WTC11 (cell line): ENCODE measurements at places on chromosomes 16 and 17. TPM values are rescaled to one million over a fixed set of nuclear protein-coding genes. Genes with fewer than 3 reads are reported as not detected.

CDK3 gene
- 9.5 to 11.3 TPM (median 10.2 TPM) in 3 replicates for total RNA-seq

IRF8 gene
- total RNA-seq, result 1.1 to 1.7 TPM (median 1.3 TPM) in 3 replicates

ZG16B gene
- total RNA-seq, result not detected in 3 replicates

CCL4 gene
- 0.37 to 1.2 TPM (median 0.48 TPM) in 3 replicates for total RNA-seq

HSF5 gene
- total RNA-seq, result 0.07 to 0.11 TPM (median 0.09 TPM) in 3 replicates

MAP2K6 gene
- 43.0 to 50.5 TPM (median 49.5 TPM) in 3 replicates for total RNA-seq

ABCA10 gene
- 0.14 TPM in 1 of 3 replicates, not detected in the others for total RNA-seq

KRTAP4-1 gene
- total RNA-seq, result not detected in 3 replicates

MYOCD gene
- 0.78 to 1.2 TPM (median 0.85 TPM) in 3 replicates for total RNA-seq

TNS4 gene
- 0.55 to 0.87 TPM (median 0.80 TPM) in 3 replicates for total RNA-seq

SLC4A1 gene
- 0.05 to 0.14 TPM in 2 of 3 replicates, not detected in the other for total RNA-seq

GP1BA gene
- total RNA-seq, result not detected in 3 replicates

KRT27 gene
- total RNA-seq, result not detected in 3 replicates

ETV4 gene
- 147 to 195 TPM (median 147 TPM) in 3 replicates for total RNA-seq

WNT9B gene
- 0.41 to 0.87 TPM (median 0.44 TPM) in 3 replicates for total RNA-seq

MMP25 gene
- 41.2 to 49.0 TPM (median 43.3 TPM) in 3 replicates for total RNA-seq

GNG13 gene
- total RNA-seq, result 0.34 TPM in 1 of 3 replicates, not detected in the others

TEKT5 gene
- 0.60 to 1.1 TPM (median 0.82 TPM) in 3 replicates for total RNA-seq

KRTAP4-6 gene
- not detected in 3 replicates for total RNA-seq

SOST gene
- total RNA-seq, result 0.07 to 0.25 TPM in 2 of 3 replicates, not detected in the other

STX1B gene
- total RNA-seq, result 15.9 to 20.5 TPM (median 19.9 TPM) in 3 replicates

KCNJ2 gene
- 1.1 to 1.6 TPM (median 1.3 TPM) in 3 replicates for total RNA-seq

LRRC36 gene
- total RNA-seq, result 0.13 to 0.39 TPM (median 0.18 TPM) in 3 replicates

ABCC1 gene
- 61.9 to 64.9 TPM (median 63.9 TPM) in 3 replicates for total RNA-seq

SLC6A2 gene
- total RNA-seq, result 0.16 to 0.30 TPM (median 0.20 TPM) in 3 replicates

INCA1 gene
- total RNA-seq, result 0.61 to 1.1 TPM (median 1.1 TPM) in 3 replicates

GAST gene
- not detected in 3 replicates for total RNA-seq

NUPR1 gene
- total RNA-seq, result 0.33 to 1.1 TPM (median 0.66 TPM) in 3 replicates

CA5A gene
- not detected in 3 replicates for total RNA-seq

KRT32 gene
- total RNA-seq, result not detected in 3 replicates

ZNF200 gene
- total RNA-seq, result 6.8 to 9.7 TPM (median 7.2 TPM) in 3 replicates

ASGR1 gene
- 13.3 to 17.7 TPM (median 15.8 TPM) in 3 replicates for total RNA-seq

OTOA gene
- total RNA-seq, result 0.07 to 0.11 TPM (median 0.07 TPM) in 3 replicates

IKZF3 gene
- 0.81 to 1.0 TPM (median 0.87 TPM) in 3 replicates for total RNA-seq

OR3A3 gene
- total RNA-seq, result not detected in 3 replicates

SCARF1 gene
- 3.7 to 5.4 TPM (median 4.9 TPM) in 3 replicates for total RNA-seq

ZNF597 gene
- 1.3 to 2.2 TPM (median 1.4 TPM) in 3 replicates for total RNA-seq
